ENCODE measurements at places on chromosomes 1 and 21.

DNA sequence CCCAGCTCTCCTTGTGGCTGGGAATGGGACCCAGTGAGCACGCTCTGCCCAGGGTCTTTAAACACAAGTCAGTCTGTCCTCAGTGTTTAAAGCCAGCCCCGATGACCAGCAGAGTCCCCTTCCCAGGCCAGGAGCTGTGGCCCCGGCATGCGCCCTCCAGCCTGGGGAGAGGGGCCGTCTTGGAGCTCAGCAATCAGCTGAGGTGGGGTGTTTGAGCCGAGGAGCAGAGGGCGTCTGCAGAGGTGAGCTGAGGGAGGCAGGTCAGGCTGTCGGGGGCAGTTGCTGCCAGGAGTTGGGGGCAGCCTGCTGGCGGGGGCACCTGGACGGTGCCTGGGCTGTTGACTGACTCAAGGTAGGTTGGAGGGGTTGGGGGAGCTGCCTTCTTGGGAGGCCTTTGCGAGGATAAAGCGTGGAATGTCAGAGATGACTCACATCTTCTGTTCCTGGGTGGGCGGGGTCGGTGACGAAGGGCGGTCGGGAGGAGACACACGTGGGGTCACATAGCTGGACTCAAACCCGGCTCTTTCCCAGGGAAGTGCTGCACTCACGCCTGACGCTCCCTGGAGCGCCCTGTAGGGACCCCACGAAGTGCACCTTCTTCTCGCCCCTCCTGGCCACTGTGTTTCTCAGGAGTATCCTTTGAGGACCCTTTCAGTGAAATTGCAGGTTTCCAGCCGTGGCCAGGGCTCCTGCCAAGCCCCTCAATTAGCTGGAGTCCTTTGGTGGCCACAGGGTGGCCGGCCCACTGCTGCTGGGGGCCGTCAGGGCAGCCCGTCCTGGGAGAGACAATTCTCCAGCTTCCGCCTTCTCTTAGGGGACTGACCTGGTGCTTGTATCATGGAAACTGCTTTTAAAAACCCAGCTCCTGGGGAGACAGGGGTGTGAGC, 86.2 kb downstream of the SIK1 start:
- DNase-seq: no peak

GRCh38 chr1:117681093-117681900, 75.4 kb downstream of the TENT5C start:
- DNase-seq: no peak

GRCh38 chr1:112605633-112606327, 13.2 kb downstream of the ST7L start:
- DNase-seq: no peak

- DNase-seq: no peak
Measured at GRCh38 chr21:38679534-38679933, 126.2 kb upstream of the ETS2 start.

DNA sequence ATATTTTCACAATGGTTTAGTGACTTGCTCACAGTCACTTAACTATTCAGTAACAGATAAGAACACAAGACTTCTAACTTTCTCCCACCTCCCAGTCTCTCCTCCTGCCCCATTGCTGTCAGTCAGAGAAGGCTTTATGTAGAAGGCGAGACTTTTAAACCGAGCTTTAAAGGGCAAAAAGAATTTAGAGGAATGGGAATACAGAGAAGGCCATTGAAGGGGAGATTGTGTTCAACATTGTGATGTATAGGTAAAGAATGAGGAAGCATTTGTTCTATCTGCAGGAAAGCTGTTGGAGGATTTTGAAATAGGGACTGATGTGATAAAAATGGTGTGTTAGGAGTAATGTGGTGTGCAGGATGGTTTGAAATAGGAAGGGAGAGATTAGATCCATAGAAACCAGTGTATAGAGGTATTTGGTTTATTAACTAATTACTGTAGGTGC, 7.3 kb downstream of the POU2F1 start:
- no peak for DNase-seq

- no peak for DNase-seq
Measured at GRCh38 chr1:195113471-195113870, 1494.8 kb downstream of the KCNT2 start.

- DNase-seq: no peak
Measured at GRCh38 chr1:74613894-74614293, 59.7 kb downstream of the ERICH3 start.

GRCh38 chr1:231581859-231582258, 44.7 kb upstream of the DISC1 start:
- no peak for DNase-seq

DNA sequence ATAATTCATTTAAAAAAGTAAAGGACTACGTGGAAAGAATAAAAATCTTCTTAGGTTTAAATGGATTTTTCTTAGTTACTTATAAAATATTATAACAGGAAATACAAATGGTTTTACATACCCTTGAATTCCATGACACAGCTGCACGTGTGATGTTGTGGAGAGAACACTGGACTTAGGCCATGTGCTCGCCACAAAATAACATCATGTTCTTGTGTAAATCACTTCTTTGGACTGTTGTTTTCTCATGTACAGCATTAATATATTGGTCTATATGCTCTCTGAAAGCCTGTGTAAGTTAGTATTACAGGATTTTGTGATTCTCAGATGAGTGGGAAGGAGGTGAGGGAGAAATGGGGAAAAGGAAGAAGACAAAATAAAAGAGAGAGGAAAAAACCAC, 228.2 kb downstream of the DNM3 start:
- no peak for DNase-seq

- no peak for DNase-seq
Measured at GRCh38 chr1:204498981-204499380, 4.4 kb upstream of the PIK3C2B start.

- DNase-seq: no peak
Measured at GRCh38 chr1:98081944-98082343, 161.1 kb upstream of the DPYD start.

- no peak for DNase-seq
Measured at GRCh38 chr1:168419736-168420135, 124.1 kb downstream of the XCL2 start.

- DNase-seq: no peak
Measured at GRCh38 chr1:113545626-113546025, 155.3 kb downstream of the MAGI3 start.

- no peak for DNase-seq
Measured at GRCh38 chr21:42829417-42829816, 49.9 kb downstream of the WDR4 start.

DNA sequence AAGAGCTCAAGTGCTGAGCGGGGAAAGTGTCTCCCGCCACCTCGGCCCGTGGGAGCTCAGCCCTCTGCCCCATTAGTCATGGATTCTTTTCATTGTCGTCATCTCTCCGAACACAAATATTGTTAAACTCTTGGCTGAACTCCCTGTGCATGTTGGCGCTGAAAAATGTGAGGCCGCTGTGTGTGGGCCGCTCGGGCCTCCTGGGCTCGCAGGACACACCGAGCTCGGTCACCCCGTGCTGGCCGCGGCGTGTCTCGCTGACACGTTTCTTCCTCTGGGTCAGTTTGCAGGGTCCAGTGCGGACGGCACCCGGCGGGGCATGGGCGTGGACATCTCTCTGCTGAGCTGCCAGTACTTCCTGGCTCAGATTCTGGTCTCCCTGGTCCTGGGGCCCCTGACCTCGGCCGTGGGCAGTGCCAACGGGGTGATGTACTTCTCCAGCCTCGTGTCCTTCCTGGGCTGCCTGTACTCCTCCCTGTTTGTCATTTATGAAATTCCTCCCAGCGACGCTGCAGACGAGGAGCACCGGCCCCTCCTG, 25.6 kb downstream of the SLC45A1 start:
- DNase-seq: peak; percentile 63

DNA sequence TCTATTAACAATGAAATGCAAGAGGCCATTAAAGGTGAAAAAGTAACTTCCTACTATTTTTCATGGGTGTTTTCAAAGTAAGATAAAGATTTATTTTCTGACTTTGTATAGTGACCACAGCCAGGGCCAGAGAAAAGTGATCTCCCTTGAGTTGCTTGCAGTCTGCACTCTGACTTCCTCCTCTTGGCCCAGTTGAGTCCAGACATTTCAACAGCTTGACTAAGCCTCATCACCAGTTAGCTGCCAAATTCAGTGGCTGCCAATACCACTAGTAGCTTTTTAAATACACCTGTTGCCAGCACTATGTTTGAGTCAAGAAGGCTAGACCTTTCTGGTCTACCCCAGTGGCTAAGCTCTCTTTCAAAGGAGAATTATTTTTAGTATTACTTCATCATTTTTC, 3.7 kb upstream of the NEK7 start:
- DNase-seq: no peak

DNA sequence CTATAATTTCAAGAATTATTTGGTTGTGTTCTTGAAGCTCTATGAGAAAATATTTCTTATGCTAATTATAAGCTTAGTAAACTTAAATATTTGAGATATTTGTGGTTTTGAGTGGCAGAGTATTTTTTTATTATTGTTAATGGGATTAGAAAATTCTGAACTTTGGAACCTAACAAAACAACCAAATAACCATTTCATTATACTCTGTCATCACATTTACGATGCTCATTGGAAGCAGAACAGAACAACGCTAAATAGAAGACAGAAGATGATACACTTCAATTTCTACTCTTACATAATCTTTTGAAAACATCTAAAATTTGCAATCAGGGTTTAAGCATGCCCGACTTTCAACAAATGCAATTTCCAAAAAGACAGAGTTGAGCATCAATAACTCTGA, 270.2 kb downstream of the PTPRC start:
- DNase-seq: no peak

GRCh38 chr1:24322470-24323177, 3.5 kb downstream of the GRHL3 start:
- no peak for DNase-seq

DNA sequence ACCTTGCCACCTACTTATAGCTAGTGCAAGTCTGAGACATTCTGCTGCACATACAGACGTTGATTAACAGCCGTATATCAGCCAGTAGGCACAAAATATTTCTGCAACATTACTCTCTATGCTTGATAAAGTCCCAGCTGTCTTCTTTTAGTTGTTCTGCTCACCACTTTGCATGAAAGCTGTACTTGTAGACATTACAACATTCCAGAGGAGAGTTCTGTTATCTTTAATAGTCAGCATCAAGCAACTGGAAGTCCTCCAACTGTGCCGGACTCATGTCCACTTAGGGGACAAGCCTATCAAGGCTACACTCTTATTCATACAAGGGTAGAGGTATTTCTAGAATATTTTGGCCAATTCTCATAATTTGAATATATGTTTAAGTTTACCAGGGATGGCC, 50.0 kb downstream of the CACHD1 start:
- DNase-seq: no peak

DNA sequence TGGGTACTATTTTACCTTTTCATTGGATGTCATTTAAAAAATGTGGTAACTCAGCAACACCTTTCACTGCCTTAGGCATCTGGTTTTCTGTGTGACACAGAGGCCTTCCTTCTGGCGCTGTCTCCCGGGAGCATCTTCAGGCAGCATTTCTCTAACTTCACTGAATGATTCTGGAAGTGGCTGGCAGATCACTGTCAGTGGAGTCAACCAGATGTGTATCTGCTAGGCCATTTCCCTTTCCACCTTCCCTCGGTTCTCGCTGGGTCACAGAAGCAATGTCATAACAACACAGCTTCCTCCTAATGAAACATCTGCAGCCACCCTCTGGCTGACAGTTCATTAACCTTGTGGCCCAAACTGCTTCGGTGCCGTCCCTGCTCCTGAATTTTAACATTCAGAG, 137.8 kb downstream of the KIF26B start:
- no peak for DNase-seq

DNA sequence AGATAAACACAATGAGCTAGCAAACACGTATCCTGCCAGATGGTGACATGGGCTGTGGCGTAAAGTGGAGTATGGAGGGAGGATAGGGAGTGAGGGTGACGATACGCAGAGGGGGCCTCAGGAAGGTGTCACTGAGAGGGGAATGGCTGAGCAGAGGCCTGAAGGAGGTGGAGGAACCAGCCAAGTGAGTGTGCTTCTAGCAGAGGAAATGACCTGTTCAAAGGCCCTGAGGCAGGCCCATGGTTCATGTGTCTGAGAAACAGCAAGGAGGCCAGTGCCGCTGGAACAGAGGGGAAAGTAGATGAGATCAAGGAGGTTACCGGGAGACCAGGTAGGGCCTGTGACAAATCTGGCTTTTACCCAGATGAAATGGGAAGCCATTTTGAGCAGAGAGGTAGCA, 36.0 kb downstream of the TAS1R2 start:
- no peak for DNase-seq

GRCh38 chr1:54498383-54499096, 49.5 kb upstream of the ACOT11 start:
- no peak for DNase-seq

GRCh38 chr1:202631076-202631923, 79.0 kb downstream of the SYT2 start:
- DNase-seq: no peak

GRCh38 chr1:45620588-45621500, 3.0 kb downstream of the CCDC17 start:
- no peak for DNase-seq

GRCh38 chr1:34781844-34782391, 904 bp downstream of the GJB3 start:
- DNase-seq: no peak

DNA sequence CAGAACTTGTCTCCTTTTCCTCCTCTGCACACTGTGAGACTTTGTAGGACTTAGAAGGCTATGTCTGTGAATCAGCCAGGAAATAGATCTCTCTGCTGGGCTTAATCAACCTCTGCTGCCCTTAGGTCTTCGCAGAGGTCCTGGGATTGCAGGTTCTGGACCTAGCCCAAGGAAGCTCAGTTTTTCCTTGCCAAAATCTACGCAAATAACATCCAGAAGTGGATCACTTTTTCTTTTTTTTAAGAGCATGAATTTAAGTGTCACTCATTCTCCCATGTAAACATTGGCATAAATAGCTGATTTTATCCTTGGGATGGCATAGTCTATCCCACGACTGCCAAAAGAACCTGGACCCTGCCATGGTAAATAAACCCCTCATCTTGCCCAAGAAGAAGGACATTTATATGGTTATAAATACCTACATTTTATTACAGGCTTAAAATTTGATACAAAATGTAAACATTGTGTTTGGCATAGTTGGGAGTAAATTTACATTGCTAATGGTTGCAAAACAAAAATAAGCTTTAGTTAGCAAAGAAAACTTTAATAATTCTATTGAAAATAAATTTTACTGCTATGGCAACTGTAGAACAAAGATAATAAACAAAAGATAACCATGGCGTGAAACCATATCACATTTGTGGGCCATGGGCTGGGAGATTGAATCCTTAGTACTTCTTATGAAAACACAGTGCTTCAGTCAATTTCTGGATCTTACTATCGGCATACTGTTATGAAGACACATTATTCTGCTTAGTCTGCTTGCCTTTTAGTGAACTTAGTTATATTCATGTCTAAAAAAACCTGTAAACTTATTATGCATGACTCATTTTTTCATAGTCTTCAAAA, 24.5 kb upstream of the DISC1 start:
- no peak for DNase-seq

DNA sequence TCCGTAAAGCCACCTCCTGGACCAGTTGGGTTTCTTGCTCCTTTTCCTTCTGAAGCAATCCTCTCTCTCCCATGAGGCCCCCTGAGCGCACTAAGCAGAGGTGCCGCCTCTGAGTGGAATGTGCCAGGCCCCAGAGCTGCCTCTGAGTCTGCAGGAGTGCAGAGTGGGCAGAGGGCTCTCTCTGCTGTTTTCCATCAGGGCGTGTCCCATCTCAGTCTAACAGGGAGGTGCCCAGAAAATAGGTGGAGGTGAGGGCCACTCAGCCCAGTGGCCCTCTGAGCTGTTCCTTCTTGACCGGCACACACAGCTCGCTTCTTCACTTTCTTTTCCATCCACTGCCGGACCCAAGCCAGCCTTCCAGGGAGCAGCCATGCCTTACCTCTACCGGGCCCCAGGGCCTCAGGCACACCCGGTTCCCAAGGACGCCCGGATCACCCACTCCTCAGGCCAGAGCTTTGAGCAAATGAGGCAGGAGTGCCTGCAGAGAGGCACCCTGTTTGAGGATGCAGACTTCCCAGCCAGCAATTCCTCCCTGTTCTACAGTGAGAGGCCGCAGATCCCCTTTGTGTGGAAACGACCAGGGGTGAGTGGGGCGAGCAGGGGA, at the start of gene CAPN9:
Gene CAPN9, plus strand, starts transcription at position 262 of the 604 bp plus-strand sequence. Its CDS starts 109 bp downstream, at position 371.
- no peak for DNase-seq
